ENCODE measurements at places on chromosomes 3 and 15. TPM values are rescaled to one million over a fixed set of nuclear protein-coding genes. Genes with fewer than 3 reads are reported as not detected.

SLC25A26 gene
- 18.4 TPM for total RNA-seq

CYP11A1 gene
- not detected for total RNA-seq

PROS1 gene
- total RNA-seq: 3.7 TPM

UNC13C gene
- not detected for total RNA-seq

GOLGA8B gene
- total RNA-seq: 14.7 TPM

SNTN gene
- total RNA-seq: not detected

GOLGA6L7 gene
- 0.15 TPM for total RNA-seq

SNRK gene
- 12.6 TPM for total RNA-seq

GRCh38 chr3:153162513-153163392, 727 bp downstream of the RAP2B start:
- H3K27me3 ChIP-seq: no peaks in the 10 kb centered on the region
- no peaks in the 10 kb centered on the region for H3K4me1 ChIP-seq
- H3K36me3 ChIP-seq: peaks cover 15% of the 10 kb centered on the region
- peak overlapping the region; percentile 98 for H3K27ac ChIP-seq

- no peaks in the 10 kb centered on the region for H3K36me3 ChIP-seq
- no peak overlapping the region for H3K27ac ChIP-seq
- no peak for DNase-seq
- H3K27me3 ChIP-seq: no peaks in the 10 kb centered on the region
Measured at GRCh38 chr15:75199357-75199940, 2.2 kb upstream of the C15orf39 start.

DNA sequence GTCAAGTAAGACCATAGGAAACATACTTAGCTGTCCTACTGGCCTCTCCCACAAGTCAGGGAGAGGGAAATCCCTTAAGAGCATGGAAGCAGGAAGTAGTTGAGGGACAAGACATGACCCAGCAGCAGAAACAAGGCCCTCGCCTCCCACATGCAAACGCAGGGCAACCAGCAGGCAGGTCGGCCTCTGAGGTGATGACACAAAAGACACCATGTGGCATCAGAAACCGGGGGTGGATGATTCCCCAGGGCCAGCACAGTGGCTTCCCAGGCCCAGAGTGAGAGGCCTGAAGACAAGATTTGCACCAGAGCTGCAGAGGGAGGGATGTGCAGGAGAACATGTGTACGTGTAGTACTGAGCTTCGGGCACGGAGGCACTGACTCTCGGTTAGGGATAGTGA, 26.3 kb downstream of the PXYLP1 start:
- H3K4me3 ChIP-seq: no peak overlapping the region
- no peak for DNase-seq
- H3K36me3 ChIP-seq: no peaks in the 10 kb centered on the region
- peaks cover 9% of the 10 kb centered on the region for H3K4me1 ChIP-seq

DNA sequence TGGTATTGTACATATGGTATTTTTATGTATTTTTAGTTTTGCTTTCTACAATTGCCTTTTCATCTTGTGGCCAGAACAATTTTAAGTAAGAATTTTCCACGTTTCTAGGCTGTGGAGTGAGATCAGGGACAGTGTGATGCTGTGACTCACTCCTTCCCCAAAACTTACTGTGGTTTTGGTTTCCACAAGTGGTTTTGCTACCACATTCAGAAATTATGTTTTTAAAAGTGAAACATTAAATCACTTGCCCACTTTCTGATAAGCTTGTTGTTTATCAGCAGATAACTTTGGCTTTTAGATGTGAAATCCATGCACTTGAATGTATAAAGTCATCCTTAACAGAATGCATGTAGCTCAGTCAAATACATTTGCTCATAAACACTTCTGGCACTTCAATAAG, 192.2 kb upstream of the THRB start:
- no peaks in the 10 kb centered on the region for H3K36me3 ChIP-seq
- no peak overlapping the region for H3K4me3 ChIP-seq
- no peak overlapping the region for H3K27ac ChIP-seq

DNA sequence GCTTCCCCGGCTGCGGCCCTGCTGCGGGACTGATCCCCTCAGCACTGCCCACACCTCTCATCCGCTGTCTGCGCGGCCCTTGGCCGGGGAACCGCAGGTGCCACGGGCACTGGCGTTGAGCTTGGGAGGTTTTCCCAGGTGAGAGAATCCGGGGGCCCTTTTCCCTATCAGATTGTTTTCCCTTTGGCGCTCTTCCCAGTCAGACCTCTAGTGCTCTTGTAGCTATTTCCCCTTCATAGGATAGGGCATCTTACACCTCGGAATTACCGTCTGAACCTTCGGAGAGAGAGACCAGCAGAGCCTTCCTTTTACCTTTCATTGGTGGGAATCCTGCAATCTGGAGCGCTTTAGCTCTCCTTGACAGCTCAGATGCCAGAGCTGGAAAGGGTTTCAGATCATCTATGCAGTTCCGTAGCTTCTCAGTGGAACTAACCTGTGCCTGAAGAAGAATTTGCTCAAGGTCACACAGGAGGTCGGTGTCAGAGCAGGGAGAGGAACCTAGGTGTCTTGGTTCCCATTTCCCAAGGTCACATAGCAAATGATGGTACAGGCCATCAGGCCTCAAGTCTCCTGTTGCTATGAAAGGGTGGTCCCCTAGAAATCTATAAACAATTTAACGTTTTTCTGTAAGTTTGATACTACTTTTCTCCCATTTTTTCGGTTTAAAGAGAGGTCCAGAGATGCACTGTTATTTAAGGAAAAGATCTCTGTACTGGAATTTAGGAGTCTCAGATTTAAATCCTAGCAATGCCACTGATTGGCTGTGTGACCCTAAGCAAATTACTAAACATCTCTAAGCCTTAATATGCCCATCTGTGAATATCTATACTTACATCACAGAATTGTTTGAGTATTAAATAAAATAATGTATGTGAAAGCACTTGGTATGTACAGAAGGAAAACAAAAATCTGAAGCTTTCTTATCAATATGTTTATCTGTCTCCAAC, 916 bp downstream of the IDH3A start:
- peaks cover 11% of the 10 kb centered on the region for H3K4me1 ChIP-seq
- no peaks in the 10 kb centered on the region for H3K27me3 ChIP-seq
- H3K4me3 ChIP-seq: peak overlapping the region; percentile 98
- DNase-seq: no peak
- H3K36me3 ChIP-seq: peaks cover 4% of the 10 kb centered on the region
- peak overlapping the region; percentile 12 for H3K27ac ChIP-seq

- H3K36me3 ChIP-seq: no peaks in the 10 kb centered on the region
- DNase-seq: no peak
- H3K4me3 ChIP-seq: no peak overlapping the region
- no peaks in the 10 kb centered on the region for H3K4me1 ChIP-seq
- H3K27me3 ChIP-seq: no peaks in the 10 kb centered on the region
Measured at GRCh38 chr3:31704591-31705179, 172.0 kb downstream of the STT3B start.

GRCh38 chr3:188558343-188559071, 404.6 kb downstream of the LPP start:
- H3K4me3 ChIP-seq: no peak overlapping the region
- no peaks in the 10 kb centered on the region for H3K27me3 ChIP-seq
- no peaks in the 10 kb centered on the region for H3K36me3 ChIP-seq
- no peaks in the 10 kb centered on the region for H3K4me1 ChIP-seq

- no peak overlapping the region for H3K27ac ChIP-seq
- no peaks in the 10 kb centered on the region for H3K4me1 ChIP-seq
- H3K36me3 ChIP-seq: no peaks in the 10 kb centered on the region
- H3K27me3 ChIP-seq: no peaks in the 10 kb centered on the region
Measured at GRCh38 chr15:68256675-68257450, 20.7 kb upstream of the FEM1B start.

GRCh38 chr3:152620395-152620794, 214.5 kb upstream of the P2RY1 start:
- no peak for DNase-seq
- no peaks in the 10 kb centered on the region for H3K27me3 ChIP-seq
- no peaks in the 10 kb centered on the region for H3K36me3 ChIP-seq
- H3K4me3 ChIP-seq: no peak overlapping the region

- no peak for DNase-seq
- H3K27me3 ChIP-seq: no peaks in the 10 kb centered on the region
- no peak overlapping the region for H3K27ac ChIP-seq
- no peaks in the 10 kb centered on the region for H3K4me1 ChIP-seq
Measured at GRCh38 chr3:172476347-172476746, 28.1 kb upstream of the GHSR start.

GRCh38 chr3:67617518-67617917, 36.9 kb downstream of the SUCLG2 start:
- H3K36me3 ChIP-seq: no peaks in the 10 kb centered on the region
- no peak overlapping the region for H3K4me3 ChIP-seq

DNA sequence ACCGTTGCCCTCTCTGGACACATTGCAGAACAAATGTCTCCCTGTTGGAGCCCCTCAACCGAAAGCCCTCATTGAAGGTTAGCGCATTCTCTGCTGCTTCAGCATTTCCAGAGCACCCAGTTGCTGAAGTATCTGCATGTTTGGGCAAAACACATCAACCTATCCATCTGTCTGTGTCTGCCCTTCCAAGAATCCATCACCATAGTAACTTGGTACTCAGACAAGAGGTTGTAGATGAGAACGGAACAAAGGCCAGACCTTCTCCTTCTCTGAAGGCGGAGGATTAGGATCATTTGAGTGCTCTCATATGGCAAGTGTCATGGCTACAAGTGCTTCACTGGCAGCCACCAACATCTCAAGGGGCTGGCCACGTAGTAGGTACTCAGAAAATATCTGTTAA, 23.1 kb upstream of the RHO start:
- no peaks in the 10 kb centered on the region for H3K27me3 ChIP-seq
- peaks cover 19% of the 10 kb centered on the region for H3K4me1 ChIP-seq
- no peak overlapping the region for H3K4me3 ChIP-seq
- H3K36me3 ChIP-seq: peaks cover under 1% of the 10 kb centered on the region
- no peak overlapping the region for H3K27ac ChIP-seq
